ENCODE measurements at places on chromosomes 12 and 14.

GRCh38 chr12:54759751-54760150 lies 94.6 kb upstream of the MUCL1 start:
- DNase-seq: peak; percentile 47

DNA sequence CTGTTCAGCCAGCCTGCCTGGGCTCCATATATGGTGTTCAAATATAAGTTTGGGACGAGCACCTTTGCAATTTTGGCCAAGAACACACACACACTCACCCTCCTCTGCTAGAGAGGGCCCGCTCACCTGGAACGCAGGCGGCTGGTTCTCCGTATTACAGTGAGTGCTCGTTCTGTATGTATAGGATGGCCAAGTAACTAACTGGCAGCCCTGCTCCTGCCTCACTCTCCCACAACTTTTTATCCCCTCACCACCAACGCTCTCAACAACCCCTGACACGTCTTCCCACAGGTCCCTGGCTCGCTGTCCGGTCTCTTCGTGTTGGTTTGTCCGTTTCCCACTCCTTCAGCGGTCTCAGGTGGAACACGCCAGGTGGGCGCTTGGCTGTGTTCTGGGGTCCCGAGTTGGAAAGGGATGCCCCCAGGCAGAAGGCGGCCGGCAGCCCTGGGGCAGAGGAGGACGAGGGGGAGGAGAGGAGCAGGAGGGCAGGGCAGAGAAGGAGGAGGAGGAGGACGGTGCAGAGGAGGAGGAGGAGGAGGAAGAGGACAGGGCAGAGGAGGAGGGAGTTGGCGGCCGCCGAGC lies 398 bp upstream of the MSRB3 start:
- DNase-seq: no peak

GRCh38 chr14:102218688-102219087 lies 79.0 kb downstream of the WDR20 start:
- no peak for DNase-seq

- no peak for DNase-seq
Measured at GRCh38 chr12:114692186-114693058, 8.4 kb upstream of the TBX3 start.

- DNase-seq: no peak
Measured at GRCh38 chr12:49462083-49462744, 76.6 kb upstream of the KCNH3 start.

DNA sequence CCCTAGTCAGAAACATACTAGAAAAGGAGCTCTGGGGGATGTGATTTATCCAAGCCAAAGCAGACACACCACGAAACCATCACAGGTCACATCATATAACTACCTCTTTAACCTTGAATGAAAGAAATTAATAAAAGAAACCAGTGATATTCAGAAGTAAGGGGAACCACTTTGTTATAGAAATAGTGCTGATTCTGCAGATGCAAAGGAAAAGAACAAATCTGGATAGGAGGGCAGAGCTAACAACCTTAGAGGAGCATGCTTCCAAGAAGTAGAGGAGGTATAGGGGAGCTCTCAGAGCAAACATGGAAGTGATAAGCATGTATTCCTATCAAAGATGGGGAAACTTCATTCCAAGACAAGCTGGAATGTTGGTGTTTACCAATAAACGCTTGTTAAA lies 117.0 kb upstream of the MDM1 start:
- no peak for DNase-seq

- DNase-seq: no peak
Measured at GRCh38 chr14:91140672-91141071, 26.8 kb downstream of the DGLUCY start.

DNA sequence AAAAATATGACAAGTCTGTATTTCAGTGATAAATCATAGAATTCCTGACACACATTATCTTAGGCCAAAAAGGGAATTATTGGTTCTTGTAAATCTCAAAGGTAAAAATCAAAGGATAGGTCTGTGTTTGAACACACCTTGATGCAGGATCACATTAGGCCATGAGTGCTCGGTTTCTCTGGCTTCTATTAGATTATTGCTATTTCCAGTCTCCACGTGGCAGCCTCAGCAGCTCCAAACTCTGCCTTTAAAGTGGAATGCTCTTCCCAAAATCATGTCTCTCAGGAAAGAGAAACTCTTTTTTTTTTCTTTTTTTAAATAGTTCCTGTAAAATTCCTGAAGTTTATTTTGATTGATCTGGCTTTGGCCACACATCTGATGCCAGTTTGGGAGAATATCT lies 105.6 kb upstream of the FRMD6 start:
- no peak for DNase-seq

- no peak for DNase-seq
Measured at GRCh38 chr14:65986041-65986440, 500.1 kb upstream of the CCDC196 start.

GRCh38 chr12:69508621-69509020 lies 38.4 kb downstream of the FRS2 start:
- no peak for DNase-seq

- DNase-seq: no peak
Measured at GRCh38 chr12:93500667-93501066, 33.4 kb downstream of the MRPL42 start.

GRCh38 chr12:92073094-92073493 lies 72.6 kb downstream of the BTG1 start:
- no peak for DNase-seq

GRCh38 chr12:113129664-113130456 lies 5.7 kb downstream of the RASAL1 start:
- no peak for DNase-seq

DNA sequence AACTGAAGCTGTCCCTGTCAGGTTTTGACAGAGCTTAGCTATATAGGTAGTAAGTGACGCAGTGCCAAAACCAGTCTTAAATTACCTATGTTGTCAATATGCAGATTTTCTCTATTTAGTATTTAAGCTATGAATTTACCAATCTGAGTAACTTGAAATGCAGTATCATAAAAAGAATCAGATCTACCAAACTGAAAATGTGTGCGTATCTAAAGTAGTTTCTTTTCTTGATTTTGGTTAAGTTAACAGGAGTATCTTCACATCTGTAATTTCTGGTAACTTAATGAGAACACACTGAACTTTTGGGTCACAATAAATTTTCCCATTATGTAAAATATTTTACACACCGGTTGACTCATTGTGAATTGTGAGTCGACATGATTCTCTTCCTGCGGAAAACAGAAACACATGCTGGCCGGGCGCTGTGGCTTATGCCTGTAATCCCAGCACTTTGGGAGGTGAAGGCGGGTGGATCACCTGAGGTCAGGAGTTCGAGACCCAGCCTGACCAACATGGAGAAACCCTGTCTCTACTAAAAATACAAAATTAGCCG lies 45.1 kb downstream of the TRAF3 start:
- DNase-seq: peak; percentile 79

All from activated CD4-positive, alpha-beta T cell treated with anti-CD3 and anti-CD28 coated beads, Interleukin-10, Interleukin-2, amounts not matched to agents 100 ng/mL and 50 ng/mL, durations not matched to agents 16 hours and 8 hours (primary cell).